Activated T-helper 1 cell treated with anti-CD3 and anti-CD28 coated beads, Interleukin-2, amount 50 U/mL, for 16 hours (primary cell): ENCODE measurements at places on chromosomes 7 and 10.

DNA sequence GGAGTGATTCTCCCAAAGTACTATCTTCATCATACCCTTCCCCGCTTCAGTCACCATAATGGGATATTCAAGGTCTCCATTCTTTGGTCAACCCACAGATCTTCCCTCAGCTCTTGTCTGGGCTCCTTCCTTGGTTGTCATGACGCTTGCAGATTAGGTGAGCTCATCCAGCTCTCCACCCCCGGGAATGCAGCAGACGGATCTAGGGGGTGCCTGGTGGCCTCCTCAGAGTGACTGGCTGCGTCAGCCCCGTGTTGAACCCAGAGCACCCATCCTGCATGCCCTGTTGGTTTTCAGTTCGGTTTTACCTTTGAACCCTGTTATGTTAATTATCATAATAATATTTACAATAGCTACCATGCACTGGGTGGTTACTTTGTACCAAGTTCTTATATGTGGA is 6.4 kb downstream of the NEURL1 start:
- DNase-seq: no peak

GRCh38 chr7:20519645-20520044 is 95.8 kb upstream of the ABCB5 start:
- DNase-seq: no peak

- DNase-seq: no peak
Observed at GRCh38 chr10:120580918-120581895, 124.2 kb downstream of the PLPP4 start.

GRCh38 chr10:23065181-23065948 is 30.0 kb upstream of the MSRB2 start:
- no peak for DNase-seq

DNA sequence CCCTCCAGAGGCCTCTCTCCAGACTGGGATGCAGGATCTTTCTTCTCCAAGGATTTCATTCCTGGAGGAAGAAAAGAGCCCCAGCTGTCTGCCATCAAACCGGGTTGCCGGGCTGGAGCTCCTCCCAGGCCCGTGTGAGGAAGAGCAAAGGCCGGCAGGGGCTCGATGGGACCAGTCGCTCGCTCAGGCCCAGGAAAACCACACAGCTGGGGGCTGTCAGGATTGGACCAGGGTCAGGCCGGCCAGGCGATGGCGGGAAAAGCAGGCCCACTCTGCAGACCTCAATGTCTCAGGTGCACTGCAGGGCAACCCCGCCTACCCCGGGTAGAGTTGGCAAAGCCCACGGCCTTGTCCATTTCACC is 98.1 kb upstream of the DNAAF5 start:
- no peak for DNase-seq

- no peak for DNase-seq
Observed at GRCh38 chr10:17527514-17528146, 73.2 kb upstream of the ST8SIA6 start.
